ENCODE measurements at places on chromosomes 4 and X. TPM values are rescaled to one million over a fixed set of nuclear protein-coding genes. Genes with fewer than 3 reads are reported as not detected.

- H3K36me3 ChIP-seq: no peaks in the 10 kb centered on the region
- H3K4me3 ChIP-seq: no peak overlapping the region
- H3K27me3 ChIP-seq: no peaks in the 10 kb centered on the region
- no peak for DNase-seq
- no peaks in the 10 kb centered on the region for H3K4me1 ChIP-seq
Measured at GRCh38 chr4:98536631-98537030, 121.8 kb downstream of the TSPAN5 start.

DNA sequence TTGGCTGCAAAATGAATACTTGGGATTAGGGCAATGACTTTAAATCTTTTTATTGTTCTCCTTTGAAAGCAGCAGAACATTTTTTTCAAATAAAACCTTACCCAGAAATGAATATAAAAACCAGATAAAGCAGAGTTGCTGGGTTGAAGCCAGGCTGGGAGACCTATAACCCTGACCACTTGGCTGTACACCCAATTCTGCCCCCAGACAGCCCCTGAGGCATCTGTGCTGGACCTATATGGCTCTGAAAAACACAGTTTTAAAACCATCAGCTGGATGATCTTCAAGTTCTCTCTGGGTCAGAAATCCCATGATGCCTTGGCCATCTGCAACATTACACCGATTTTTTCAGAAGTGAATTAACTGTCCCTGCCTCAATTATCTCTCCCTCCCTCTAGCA lies 23.7 kb upstream of the GLRA2 start:
- H3K27ac ChIP-seq: peak overlapping the region; percentile 54
- H3K27me3 ChIP-seq: no peaks in the 10 kb centered on the region
- H3K4me1 ChIP-seq: no peaks in the 10 kb centered on the region
- H3K36me3 ChIP-seq: no peaks in the 10 kb centered on the region
- no peak overlapping the region for H3K4me3 ChIP-seq

DNA sequence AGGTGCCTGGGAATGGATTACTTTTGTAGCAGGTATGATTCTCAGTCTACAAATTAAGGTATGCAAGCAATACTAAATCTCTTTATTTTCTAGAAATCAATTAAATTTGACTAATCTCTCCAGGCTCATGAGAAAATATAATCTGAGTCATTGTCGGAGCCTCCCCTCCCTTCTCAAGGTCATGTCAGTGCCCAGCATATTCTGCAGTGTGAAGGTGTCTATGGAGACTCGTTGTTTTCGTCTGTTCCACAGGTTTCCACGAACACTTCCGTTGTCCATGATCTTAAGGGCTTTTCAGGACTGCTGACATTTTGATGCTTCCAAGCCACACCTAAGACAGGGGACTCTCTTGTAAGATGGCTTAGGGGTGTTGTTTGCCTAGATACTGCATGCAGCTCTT lies 56.6 kb upstream of the SCOC start:
- no peak for DNase-seq
- H3K36me3 ChIP-seq: no peaks in the 10 kb centered on the region
- H3K4me3 ChIP-seq: no peak overlapping the region
- no peaks in the 10 kb centered on the region for H3K4me1 ChIP-seq
- H3K27ac ChIP-seq: no peak overlapping the region

DNA sequence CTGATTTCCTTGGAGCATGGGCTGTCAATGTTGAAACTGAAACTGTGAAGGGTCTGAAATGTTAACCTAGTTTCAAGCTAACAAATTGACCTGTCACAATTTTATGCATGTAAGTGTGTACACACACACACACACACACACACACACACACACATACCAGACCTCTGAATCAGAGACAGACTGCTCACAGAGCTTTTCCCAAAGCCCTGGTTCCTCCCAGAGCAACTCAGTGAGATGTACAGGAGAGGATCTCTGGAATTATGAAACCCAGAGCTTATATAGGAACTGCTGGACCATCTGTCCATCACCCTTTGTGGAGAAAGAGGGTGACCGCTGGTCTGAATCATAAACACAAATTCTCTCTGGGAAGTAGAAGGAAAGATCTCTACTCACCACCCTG lies 228.1 kb upstream of the PRPS2 start:
- no peak for DNase-seq
- H3K27me3 ChIP-seq: no peaks in the 10 kb centered on the region
- H3K27ac ChIP-seq: no peak overlapping the region
- H3K36me3 ChIP-seq: no peaks in the 10 kb centered on the region
- no peaks in the 10 kb centered on the region for H3K4me1 ChIP-seq

GRCh38 chrX:138923805-138924204 lies 212.3 kb upstream of the FGF13 start:
- no peaks in the 10 kb centered on the region for H3K36me3 ChIP-seq
- H3K27me3 ChIP-seq: no peaks in the 10 kb centered on the region
- H3K27ac ChIP-seq: no peak overlapping the region
- H3K4me1 ChIP-seq: no peaks in the 10 kb centered on the region

The GLRA3 gene
- 0.41 TPM for total RNA-seq

DNA sequence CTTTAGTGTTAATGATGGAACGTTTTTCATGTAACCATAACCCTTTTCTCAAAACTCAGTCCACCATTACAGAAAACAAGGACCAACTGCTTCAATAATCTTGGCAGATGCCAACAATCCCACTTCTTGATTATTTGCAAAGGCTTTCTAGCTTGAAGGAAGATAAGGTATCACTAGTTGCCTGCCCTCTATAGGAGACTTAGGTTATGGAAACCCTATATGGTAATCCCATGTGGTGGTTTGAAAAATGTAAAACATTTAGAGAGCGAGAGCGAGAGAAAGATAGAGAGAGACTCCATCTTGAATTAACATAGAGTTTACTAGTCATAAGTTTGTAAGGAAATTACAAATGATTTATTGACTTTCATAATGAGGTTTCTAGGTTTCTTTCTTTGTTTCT lies 1627.5 kb upstream of the TENM3 start:
- H3K27ac ChIP-seq: no peak overlapping the region
- no peak for DNase-seq
- no peaks in the 10 kb centered on the region for H3K27me3 ChIP-seq
- no peaks in the 10 kb centered on the region for H3K36me3 ChIP-seq
- H3K4me1 ChIP-seq: no peaks in the 10 kb centered on the region

- no peaks in the 10 kb centered on the region for H3K4me1 ChIP-seq
- H3K27me3 ChIP-seq: no peaks in the 10 kb centered on the region
- H3K4me3 ChIP-seq: no peak overlapping the region
- H3K36me3 ChIP-seq: no peaks in the 10 kb centered on the region
- DNase-seq: no peak
Measured at GRCh38 chrX:2485789-2486345, 14.9 kb downstream of the DHRSX start.

DNA sequence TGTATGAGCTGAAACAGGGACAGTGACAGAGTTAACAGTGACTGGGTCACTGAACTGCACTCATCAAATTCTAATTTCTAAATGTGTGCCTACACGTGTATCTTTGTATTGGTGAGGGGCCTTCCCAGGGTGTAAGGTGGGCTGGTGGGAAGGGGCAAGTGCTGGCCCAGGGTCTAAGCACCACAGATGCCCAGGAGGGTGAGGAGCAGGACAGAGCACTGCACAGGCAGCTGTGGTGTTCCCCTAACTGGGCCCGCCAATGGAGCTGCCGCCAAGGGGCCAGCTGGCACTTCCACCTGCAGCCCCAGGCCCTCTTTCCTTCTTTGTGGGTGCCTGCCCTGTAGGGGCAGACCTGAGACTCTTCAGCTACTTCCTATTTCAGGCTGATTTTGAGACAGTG lies 349.9 kb downstream of the ARHGAP10 start:
- H3K36me3 ChIP-seq: no peaks in the 10 kb centered on the region
- DNase-seq: no peak
- no peaks in the 10 kb centered on the region for H3K27me3 ChIP-seq
- H3K27ac ChIP-seq: no peak overlapping the region

DNA sequence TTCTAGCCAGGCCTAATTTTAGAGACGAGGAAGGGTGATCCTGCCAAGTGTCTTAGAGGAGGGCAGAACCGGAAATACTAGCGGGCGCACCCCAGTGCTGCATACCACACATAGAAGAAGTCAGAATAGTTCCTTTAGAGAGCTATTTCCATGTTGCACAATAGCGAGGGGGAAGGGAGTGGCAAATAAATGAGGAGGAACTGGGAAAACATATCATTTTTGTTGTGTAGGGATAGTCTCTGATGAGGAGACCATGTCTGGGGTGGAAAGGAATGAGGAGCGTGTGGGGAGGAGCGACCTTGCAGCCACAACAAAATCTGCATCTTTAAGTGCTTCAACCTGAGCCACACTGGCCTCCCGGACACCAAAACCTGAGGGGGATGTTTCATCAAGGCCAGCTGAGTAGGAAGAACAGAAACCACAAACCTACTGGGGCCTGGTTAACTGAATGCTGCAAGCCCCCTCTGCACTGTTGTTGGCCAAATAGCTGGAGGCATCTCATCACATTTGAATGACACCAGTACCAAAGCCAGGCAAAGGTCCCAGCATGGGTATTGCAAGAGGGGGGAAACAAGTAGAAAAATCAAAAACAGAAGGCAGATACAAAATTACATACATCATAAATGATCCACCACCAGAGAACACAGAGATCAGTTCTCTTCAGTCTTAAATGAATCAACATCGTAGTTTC lies 26.7 kb upstream of the C1QTNF7 start:
- no peak overlapping the region for H3K4me3 ChIP-seq
- H3K36me3 ChIP-seq: no peaks in the 10 kb centered on the region
- DNase-seq: peak; percentile 57
- H3K27me3 ChIP-seq: no peaks in the 10 kb centered on the region
- H3K27ac ChIP-seq: peak overlapping the region; percentile 69

DNA sequence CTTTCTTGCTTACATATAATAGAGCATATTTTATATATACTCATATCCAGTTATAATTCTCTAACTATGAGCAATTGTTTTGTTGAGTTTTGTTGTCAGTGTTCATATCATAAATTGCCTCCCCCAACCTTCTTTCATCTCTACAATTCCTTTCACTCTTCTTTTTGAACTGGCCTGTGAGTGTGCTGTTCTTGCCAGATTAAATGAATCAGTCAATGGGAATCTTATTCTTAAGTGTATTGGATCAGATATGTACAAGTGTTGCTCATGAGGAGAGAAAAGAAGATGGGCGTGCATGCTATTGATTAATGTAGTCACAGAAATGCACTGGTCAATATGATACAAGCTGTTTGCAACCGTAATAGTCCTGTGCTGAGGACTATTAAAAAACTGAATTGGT lies 728.1 kb upstream of the MAGEB2 start:
- no peaks in the 10 kb centered on the region for H3K36me3 ChIP-seq
- no peaks in the 10 kb centered on the region for H3K27me3 ChIP-seq
- no peak for DNase-seq
- H3K27ac ChIP-seq: no peak overlapping the region

The TRIM2 gene
- total RNA-seq: 30.0 TPM

Measured in uterus (tissue), 4 donors.